ENCODE measurements at places on chromosomes 5 and 9. TPM values are rescaled to one million over a fixed set of nuclear protein-coding genes. Genes with fewer than 3 reads are reported as not detected.

Gene PDE8B
- 0.35 TPM for total RNA-seq

Gene CBY3
- not detected for total RNA-seq

Gene NAA35
- total RNA-seq: 22.8 TPM

Gene ATP6V1G1
- total RNA-seq: 181 TPM

Gene ADGRD2
- not detected for total RNA-seq

Gene TLX3
- 0.87 TPM for total RNA-seq

Gene ZNF484
- 4.0 TPM for total RNA-seq

Gene PCDHGA6
- 0.36 TPM for total RNA-seq

Gene RECK
- total RNA-seq: 6.6 TPM

Gene ZBED3
- total RNA-seq: 3.3 TPM

Gene CDK7
- 48.2 TPM for total RNA-seq

Gene RNF180
- 4.5 TPM for total RNA-seq

Gene SLC46A2
- not detected for total RNA-seq

Gene GLRA1
- not detected for total RNA-seq

Gene PCDHGA12
- total RNA-seq: 1.9 TPM

Gene KCNT1
- total RNA-seq: not detected

Gene FBN2
- 7.6 TPM for total RNA-seq

Gene RAD17
- 19.5 TPM for total RNA-seq

Gene AJM1
- 0.51 TPM for total RNA-seq

Gene ACER2
- total RNA-seq: 4.1 TPM

Gene ARID3C
- not detected for total RNA-seq

Gene FYB1
- total RNA-seq: not detected

Gene CDC26
- total RNA-seq: 30.5 TPM

Gene CARTPT
- not detected for total RNA-seq

Gene SLC36A3
- not detected for total RNA-seq

Gene IL13
- total RNA-seq: not detected

Gene FAM193B
- 36.4 TPM for total RNA-seq

Gene SPINK4
- not detected for total RNA-seq

Gene RLN2
- 6.0 TPM for total RNA-seq

Gene GPX8
- total RNA-seq: 58.5 TPM

Gene GMCL2
- total RNA-seq: not detected

Gene HNRNPAB
- total RNA-seq: 228 TPM

Gene MAST4
- 17.3 TPM for total RNA-seq
